Activated B cell treated with CpG ODN at 0.5 μM for 24 hours (primary cell): ENCODE measurements at places on chromosomes 5 and 9.

DNA sequence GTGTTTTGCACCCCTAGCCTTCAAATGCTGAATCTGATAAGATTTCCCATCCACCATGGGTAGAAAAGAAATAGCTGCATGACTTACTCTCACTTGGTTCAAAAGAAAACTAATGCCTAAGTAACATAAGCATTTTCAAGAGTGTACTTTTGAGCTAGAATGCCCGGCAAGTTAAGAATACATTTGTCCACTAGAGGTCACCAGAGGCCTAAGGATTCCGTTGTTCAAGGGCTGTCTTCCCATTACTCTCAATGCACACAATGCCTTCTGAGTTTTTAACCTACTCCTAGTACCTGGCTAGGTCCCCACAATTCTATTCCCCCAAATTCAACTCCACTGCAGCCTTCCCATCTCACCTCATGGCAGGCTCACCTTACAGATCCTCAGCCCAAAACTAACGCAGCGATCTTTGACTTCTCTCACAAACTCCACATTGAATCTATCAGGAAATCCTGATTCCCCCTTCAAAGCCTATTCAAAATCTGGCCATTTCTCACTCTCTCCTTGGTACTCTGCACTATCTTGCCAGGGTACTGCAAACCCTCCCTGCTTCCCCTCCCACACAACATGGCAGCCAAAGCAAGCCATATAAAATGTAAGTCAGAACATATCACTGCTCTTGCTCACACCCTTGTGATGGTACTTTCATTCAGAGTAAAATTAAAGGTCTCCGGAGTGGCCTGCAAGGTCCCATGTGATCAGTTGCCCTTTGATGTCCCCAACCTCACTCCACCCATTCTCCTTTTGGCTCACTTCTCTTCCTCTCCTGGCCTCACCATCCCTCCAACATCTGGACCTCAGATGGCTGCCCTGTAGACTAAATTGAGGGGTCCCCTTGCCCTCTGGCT is 13.4 kb downstream of the OXCT1 start:
- peak; percentile 14 for DNase-seq

GRCh38 chr9:133738640-133739225 is 581 bp upstream of the SARDH start:
- DNase-seq = no peak

DNA sequence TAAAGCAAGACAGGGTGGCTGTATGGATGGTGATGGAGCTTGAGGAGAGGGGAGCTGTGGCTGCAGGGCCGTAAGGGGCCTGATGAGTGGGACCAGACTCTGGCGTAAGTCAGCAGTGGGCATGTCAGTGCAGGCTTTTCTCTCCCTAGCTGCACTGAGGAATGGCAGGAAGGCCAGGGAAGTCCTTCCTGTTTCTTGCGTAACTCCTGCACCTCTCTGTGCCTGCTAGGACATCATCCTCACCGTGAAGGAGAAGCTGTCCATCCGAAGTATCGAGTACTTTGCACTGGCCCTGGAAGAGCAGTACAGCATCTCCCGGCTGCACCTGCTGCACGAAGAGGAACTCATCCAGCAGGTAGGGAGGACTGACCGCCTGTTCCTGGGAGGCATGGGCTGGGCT is 24.1 kb upstream of the TRMT10B start:
- no peak for DNase-seq

DNA sequence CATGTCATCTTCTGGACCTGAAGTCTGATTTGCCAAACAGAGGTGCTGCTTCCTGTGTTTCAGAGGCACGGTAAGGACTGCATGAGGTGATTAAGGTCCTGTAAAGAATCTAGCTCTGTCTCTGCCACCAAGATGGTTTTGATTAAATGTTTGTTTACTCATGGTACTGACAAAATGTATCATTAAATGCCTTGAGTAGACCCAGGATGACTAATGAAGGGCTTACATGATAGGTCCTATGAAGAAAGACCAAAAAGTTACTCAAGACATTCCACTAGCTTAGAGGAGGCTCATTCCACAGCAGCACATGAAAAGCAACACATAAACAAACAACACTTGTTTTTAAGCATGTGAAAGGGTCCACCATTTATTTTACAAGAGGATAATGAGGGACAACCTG is 100.9 kb downstream of the BOD1 start:
- no peak for DNase-seq

- no peak for DNase-seq
These were observed 42.2 kb downstream of the PSD2 start for GRCh38 chr5:139837711-139838380.

DNA sequence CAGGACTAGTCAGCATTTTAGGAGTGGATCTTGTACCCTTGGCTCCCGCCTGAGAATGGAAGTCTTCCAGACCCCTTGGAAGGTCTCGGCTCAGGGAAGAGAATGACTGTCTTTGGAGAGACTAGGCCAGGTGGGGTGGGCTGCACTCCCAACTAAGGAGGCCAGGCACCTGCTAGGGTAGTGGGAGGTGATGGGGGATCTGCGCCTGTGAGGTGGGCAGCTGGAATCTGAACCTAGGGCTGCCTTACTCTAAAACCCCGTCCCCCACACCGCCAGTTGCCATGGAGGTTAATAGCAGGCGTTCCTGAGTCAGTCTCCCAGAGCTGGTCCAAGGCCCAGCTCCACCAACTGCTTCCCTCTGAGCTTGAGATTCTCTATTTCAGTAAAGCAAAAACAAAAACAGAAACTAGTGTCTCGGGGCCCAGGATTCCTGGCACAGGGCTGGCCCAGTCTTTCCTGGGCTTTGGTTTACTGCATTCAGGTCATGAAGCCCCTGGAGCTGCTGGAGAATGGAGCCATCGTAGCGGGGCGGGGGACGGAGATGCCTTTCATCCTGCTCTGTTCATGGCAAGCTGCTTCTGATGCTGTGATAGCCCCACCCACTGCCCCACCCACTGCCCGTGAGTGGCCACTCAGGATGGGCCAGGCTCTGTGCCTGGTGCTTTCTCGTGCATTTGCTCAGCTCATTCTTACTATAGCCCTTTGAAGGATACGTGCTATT is 57.5 kb downstream of the DAB2IP start:
- no peak for DNase-seq

DNA sequence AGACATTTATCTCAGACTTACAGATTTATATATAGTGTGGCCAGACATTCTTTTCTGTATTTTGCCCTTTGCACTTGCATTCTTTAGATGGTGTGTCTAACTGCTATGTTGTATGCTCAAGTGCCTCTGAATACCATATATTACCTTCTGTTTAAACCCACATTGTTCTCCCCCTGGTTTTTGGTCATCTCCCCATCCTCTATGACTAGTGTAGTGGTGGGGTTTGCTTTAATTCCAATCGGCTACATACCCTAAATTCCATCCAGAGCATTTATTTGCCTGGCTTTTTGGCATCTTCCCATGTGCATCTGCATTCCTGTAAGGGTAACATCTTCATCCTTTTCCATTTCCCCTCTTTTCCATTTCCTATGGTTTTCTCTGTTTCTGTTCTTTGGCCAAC is 271.0 kb upstream of the SLC30A5 start:
- no peak for DNase-seq
